ENCODE measurements at places on chromosomes 12 and 14.

GRCh38 chr14:39060818-39061437 lies 42.1 kb downstream of the SEC23A start:
- DNase-seq, result no peak

- DNase-seq, result no peak
These were observed 14.4 kb upstream of the SDR39U1 start for GRCh38 chr14:24456980-24457379.

DNA sequence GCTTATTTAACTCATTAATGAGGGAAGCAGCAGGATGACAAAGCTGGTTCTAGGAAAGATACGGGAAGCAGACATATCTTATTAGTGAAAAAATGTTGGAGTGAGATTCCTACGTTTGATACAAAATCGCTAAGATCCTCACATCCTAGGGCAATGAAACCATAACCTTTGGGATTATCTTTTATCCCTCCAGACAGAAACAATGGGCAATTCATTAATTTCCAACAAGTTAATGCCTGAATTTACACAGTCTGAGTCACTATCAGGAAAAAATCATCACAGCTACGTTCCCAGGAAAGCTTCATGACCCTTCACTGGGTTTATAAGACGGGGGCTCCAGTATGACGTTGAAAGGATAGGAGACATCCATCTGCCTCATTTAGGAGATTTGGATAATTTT lies 45.0 kb downstream of the SLC24A4 start:
- DNase-seq, result no peak

- no peak for DNase-seq
These were observed 6.2 kb upstream of the GNPNAT1 start for GRCh38 chr14:52797653-52798052.

DNA sequence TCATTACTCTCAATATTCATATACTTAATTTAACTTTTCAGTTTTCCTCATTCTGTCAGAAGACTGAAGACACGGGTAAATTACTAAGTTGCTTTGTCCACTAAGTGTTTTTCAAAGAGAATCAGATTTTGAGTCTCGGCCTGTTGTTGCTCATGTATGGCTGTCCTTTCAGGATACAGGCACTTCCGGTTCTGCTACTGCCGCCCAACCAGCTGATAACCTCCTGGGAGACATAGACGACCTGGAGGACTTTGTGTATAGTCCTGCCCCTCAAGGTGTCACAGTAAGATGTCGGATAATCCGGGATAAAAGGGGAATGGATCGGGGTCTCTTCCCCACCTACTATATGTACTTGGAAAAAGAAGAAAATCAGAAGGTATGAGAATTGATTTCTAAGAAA lies 28.3 kb upstream of the TEAD4 start:
- no peak for DNase-seq

Data from nucleus accumbens (tissue), 56 donors.